Frontal cortex (tissue), 4 donors: ENCODE measurements at places on chromosomes 6 and 20. TPM values are rescaled to one million over a fixed set of nuclear protein-coding genes. Genes with fewer than 3 reads are reported as not detected.

- DNase-seq: no peak
Measured at GRCh38 chr6:6826961-6827360, 238.4 kb downstream of the LY86 start.

DNA sequence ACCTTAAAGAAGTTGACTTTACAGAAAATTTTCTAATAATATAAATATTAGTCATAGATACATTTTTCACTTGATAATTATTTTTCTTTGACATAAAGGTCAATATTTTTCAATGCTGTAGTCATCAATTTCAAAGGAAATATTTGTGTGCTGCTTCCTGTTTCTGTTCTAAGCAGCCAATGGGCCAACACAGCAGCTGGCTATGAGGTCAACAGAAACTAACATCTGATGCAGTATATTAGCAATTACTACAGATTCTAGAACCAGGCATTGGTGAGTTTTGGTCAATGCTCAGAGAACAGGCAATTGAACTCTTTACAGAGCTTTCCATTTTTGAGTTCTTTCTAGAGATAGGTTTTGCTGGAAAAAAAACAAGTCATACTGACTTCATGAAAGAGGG lies 669.6 kb upstream of the NRSN1 start:
- no peak for DNase-seq

DNA sequence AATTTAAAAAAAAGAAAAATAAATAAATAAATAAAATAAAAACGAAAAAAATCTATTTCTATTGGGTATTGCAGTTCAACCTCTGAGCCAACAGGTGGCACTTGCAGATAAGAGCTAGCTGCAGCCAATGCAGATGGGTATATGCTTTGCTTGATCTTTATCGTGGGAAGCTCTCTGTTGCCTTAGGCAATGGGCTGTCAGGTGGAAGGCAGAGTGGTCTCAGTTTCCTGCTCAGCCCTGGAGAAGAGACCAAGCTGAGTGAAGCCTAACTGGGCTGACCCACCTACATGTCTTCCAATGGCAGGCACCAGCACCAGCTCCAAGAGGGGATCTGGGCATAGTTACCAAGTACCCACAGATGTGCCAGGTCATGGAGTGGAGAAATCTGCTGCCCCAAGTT lies 95.0 kb downstream of the AK9 start:
- DNase-seq: no peak

DNA sequence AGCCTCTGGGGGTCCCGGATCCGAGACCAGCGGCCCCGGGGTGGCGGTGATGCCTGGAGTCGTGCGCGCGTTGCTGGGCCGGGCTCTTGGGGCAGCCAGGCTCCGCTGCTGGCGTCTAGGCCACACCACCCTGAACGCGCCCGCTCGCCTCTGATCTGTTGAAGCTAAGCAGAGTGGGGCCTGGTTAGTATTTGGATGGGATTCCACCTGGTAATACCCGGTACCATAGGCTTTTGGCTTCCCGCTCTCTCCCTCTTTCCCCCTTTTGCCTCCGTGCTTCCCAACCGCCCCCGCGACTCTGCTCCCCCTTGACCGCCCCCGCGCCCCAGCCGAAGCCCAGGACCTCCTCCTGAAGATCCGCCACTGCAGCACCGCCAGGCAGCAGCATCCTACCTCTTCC lies 1383.5 kb upstream of the DEFB115 start:
- no peak for DNase-seq

DNA sequence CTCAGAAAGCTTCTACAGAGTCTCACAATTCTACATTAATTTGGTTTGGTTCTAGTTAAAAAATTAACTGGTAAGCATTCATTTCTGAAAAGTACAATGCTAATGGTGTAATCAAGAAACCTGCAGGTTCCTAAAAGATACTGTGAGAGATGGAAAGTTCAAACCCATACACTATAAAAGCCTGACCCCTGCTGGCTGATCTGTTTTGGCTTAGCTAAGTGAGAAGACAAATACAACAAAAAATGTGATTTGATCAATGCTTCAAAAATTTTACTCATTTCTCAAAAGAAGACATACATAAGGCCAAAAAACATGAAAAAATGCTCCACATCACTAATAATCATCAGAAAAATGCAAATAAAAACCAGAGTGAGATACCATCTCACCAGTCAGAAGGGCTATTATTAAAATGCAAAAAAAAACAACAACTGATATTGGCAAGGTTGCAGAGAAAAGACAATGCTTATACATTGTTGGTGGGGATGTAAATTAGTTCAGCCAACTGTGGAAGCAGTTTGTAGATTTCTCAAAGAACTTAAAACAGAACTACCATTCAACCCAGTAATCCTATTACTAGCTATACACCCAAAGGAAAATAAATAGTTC lies 102.8 kb downstream of the MOXD1 start:
- peak; percentile 14 for DNase-seq

DNA sequence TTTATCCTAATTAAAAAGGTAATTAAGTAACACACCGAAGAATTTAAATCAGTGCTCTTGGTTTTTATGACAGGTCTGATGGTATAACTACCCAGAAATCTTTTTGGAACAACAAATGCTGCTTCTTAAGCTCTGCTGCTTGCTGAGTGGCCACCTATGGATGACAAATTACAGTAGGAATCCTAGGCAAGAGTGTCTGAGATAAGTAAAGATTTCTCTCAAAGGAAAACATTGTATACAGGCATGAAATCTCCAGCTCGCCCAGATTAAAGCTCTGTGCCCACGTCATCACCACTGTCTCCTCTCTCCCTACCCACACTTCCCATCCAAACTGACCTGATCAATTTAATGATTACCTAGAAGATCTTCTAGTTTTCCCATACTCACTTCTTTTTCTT lies 1083.0 kb upstream of the MAP3K7 start:
- no peak for DNase-seq

DNA sequence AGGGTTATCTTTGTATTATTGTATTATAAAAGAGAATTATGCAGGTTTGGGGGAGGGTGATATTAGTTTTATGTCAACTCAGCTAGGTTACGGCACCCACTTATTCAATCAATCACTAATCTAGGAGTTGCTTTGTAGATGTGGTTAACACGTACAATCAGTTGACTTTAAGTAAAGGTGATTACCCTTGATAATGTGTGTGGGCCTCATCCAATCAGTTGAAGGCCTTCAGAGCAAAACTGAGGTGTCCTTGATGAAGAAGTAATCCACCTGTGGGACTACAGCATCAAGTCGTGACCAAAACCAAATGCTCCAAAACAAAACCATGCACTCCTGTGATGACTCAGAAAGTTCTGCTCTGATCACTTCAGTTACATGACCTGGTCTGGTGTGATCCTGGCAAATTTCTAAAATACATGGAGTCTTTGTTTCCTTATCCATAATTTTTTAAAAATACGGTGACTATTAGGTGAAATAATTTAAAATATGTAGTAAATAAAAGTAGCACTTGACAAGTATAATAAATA lies 114.1 kb downstream of the IYD start:
- DNase-seq: no peak

DNA sequence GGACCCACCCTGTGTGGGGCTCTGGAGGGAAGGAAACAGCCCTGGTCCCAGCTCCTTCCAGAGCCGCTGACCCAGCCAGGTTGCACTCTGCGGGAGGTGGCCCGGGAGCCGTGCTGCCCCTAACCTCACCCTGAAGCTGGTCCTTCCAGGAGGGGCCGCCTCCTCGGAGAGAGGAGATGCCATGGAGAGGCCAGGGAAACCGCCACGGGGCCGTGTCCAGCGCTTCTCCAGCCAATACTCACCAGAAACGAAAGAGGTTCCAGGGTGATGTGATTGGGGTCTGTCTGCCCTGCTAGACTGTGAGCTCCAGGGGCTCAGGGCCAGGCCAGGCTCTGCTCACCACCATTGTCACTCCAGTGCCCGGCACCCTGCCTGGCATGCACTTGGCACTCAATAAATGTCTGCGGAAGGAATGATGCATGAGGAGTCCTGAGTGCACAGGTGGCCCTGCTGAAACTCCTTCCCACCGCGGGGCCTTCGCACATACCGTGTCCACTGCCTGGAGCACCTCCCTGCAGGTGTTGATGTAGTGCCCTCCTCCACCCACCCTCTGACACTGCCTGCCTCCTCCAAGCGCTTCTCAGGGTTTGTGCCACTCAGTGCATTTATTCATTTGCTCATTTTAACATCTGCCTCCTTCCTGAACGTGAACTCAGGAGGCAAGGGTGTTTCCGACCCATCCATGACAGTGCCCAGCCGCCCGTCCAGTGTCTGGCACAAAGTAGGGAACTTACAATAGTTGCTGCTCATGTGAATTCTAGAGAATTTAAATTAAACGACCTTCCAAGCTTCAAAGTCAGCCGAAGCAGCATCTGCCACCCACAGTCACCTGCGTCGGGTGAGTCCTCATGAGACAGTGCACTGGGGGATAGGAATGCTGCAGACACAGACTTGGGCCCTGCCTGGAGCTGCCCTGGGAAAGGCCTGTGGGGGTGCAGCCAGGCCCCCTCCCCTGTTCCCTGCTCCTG lies 30.3 kb downstream of the RBM38 start:
- no peak for DNase-seq

DNA sequence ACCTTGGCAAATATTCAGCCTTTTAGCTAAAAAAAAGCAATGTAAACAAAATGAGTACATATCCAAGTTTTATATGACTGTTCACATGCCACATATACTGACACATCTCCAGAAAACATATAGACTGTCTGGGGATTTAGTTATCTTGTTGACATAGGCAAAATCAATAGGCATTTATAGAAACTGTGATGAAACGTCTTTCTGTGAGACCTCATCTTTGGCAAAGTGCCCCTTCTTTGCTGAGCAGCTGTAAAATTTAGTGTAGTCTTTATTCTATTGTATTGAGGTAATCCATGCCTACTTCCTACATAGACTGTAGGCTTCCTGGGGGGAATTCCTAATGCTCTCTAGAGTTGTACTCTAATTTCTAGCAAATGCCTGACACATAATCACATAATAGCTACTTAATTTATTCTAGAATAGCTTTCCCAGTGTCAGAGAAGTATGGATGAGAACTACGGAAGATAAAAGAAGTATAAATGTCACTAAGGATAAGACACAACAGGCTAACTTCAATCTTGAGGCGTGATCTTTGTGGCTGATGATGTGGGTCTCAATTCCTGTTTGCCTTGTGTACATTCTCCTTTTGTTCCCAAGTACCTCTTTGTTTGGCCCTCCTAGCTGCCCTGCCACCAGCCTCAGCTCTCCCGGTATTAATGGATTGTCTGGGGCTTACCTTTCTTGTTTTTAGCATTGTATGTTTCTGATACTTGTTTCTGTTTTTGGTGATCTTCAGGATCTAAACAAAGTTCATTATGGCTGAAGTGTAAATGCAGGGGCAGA lies 30.6 kb downstream of the PTCHD4 start:
- no peak for DNase-seq

DNA sequence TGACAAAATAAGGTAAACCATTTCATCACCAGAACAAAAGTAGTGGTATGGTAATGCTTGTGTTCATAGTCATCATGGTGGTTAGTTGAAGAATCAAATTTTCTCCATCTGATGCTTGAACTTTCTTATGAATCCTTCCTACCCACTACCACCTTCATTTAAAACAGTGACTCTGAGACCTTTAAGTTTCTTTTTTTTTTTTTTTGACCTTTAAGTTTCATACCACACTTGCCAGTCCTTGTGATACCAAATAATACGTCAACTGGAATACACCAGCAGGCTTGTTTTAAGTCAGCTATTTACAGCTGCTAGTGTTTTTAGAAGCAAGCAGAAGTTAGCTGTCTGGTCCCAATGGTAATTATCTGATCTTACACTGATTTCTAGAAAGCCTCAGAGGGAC lies 413.4 kb upstream of the SOX4 start:
- no peak for DNase-seq

- DNase-seq: no peak
Measured at GRCh38 chr20:63406617-63407245, 45.6 kb upstream of the CHRNA4 start.

GRCh38 chr6:125834348-125834747 lies 43.6 kb downstream of the NCOA7 start:
- no peak for DNase-seq

GRCh38 chr6:26065952-26066380 lies 21.3 kb upstream of the HFE start:
- DNase-seq: peak; percentile 47

GRCh38 chr6:44660561-44661220 lies 273.2 kb downstream of the CDC5L start:
- no peak for DNase-seq

DNA sequence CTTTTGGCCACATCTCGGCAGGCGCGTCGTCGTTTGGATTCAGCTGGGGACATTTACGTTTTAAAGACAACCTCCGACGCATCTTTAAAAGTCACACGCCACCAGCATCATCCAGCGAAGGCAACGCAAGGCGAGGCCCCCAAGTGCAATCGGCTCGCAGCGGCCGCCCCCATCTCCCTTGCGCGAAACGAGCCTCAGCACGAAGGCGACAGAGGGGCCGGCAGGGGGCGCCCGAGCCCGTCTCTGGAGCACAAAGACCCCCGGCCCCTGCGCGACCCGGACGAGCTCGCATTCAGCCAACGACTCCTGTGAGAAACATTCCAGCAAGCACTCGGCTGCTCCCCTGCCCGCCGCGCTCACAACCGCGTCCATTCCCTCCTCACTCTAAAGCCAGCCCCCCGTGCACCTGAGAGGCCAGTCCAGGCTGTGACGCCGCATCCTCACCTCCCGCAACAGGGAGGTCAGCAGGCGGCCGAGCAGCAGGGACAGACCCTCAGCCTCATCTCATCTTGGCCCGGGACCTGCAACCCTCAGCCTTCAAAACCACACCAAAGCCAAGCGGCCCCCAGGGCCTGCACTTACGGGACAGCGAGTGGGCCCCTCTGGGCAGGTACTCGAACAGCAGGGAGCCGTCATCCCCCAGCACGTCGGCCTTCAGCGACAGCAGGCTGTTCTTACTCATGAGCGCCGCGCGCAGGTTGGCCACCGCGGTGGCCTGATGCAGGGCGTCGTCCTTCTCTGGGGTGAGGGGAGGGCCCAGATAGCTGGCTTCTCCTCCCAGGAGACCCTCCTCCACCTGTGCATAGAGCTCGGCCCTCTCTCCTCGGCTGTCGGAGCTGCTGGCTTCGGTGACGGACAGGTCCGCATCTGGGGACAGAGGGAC lies 35.8 kb downstream of the SLC2A4RG start:
- peak; percentile 72 for DNase-seq

- DNase-seq: no peak
Measured at GRCh38 chr6:15398633-15399275, 152.9 kb downstream of the JARID2 start.

DNA sequence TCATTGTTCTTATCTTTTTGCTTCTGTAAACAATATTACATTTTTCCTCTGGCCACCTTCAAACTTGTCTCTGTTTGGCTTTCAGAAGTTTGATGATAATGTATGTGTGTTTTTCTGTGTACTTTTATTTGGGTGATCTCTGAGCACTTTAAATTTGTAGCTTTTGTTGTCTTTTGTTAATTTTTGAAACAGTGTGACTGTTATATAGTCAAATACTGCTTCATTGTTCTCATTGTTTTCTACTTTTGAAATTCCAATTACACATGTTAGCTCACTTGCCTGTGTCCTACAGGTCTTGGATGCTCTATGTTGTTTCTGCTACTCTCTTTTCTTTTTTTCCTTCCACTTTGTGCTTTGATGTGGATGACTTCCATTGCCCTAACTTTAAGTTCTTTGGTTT lies 460.1 kb upstream of the KHDRBS2 start:
- no peak for DNase-seq

PTK6 gene
- total RNA-seq: not detected

BPIFB2 gene
- total RNA-seq: not detected

PLCB1 gene
- 48.9 TPM for total RNA-seq

CDH26 gene
- 0.41 TPM for total RNA-seq

RAB44 gene
- not detected for total RNA-seq

LY6G6D gene
- not detected for total RNA-seq

METTL24 gene
- 2.0 TPM for total RNA-seq

EPPIN gene
- total RNA-seq: not detected

ZC3H12D gene
- total RNA-seq: 0.41 TPM

RNF5 gene
- 104 TPM for total RNA-seq

CNR1 gene
- total RNA-seq: 342 TPM

SMIM26 gene
- total RNA-seq: 101 TPM
